Erythroblast (primary cell): ENCODE measurements at places on chromosomes 11 and 22.

GRCh38 chr11:17506942-17507341 is 30.3 kb upstream of the ABCC8 start:
- no peak for DNase-seq

- no peak for DNase-seq
Measured at GRCh38 chr22:46450931-46451561, 86.4 kb downstream of the CELSR1 start.

- DNase-seq: no peak
Measured at GRCh38 chr11:120717042-120717441, 205.5 kb downstream of the GRIK4 start.

GRCh38 chr11:78201096-78201818 is 12.5 kb downstream of the USP35 start:
- no peak for DNase-seq

DNA sequence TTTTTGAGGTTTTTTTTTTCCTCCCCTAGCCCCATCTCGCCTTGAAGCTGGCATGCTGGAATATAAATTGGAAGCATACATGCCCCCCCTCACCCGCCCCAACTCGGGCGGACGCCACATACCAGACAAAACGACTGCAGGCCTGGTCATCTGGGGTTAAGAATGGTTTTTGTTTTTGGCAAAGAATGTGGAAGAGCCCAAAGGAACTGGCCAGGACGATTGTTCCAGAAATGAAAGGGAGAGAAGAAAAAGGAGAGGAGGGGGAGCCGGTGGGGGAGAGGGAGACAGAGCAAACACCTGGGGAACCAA is 25.0 kb downstream of the MN1 start:
- no peak for DNase-seq

DNA sequence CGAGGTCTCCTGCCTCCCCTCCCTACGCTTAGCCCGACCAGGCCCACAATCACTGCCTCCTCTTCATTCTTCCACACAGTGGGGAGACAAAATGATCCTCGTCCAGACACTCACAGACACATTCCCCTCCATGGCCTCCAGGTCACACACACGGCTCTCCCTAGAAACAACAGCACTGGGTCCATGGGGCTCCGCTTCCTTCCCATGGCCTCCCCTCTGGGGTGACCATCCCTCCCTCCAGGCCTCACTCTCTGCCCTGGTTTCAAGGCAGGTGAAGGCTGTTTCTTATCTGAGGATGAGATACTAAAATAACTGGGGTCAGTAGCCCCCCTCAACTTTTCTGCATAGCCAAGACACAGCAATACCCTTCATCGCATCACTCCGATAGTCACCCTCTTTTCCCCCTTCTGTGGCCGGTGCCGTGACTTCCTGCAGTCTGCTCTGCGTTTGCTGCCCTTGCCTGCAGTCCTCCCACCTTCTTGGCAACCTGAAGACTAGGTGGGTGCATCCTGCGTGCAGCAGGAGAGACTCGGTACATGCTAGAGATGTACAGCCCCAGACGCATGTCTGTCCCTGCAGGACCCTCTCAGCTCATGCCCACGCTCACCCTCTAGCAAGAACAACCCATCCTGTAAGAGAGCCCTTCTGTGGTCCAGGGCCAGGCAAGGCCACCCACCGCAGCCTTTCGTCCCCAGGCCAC is 55.8 kb downstream of the CD6 start:
- no peak for DNase-seq

- DNase-seq: peak; percentile 88
Measured at GRCh38 chr11:3834664-3835461, 5.9 kb downstream of the RHOG start.

DNA sequence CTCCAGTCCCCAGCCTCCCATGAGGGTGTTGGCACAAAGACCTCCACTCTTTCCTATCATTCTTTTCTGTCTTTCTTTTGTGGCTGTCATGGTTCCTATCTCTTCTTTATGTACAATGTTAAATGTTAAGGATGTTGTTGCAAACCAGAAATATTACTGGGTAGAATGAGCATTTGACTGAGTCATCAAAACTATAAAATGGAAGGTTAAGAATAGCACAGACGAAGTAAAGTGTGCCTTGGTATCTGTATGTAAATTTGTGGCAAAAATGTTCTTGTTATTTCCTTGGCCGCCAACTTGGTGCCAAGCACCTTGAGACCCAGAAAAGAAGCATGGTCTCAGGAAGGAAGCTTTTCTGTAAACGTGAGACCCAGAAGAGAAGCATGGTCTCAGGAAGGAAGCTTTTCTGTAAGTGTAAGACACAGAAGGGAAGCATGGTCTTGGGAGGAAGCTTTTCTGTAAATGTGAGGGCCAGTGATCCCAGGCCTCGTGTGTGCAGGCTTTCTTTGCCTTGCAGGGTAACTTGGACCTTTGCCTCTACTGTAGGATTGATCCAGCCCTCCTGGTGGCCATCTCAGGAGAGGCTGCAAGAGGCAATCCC is 6.7 kb upstream of the PKP3 start:
- DNase-seq: no peak

DNA sequence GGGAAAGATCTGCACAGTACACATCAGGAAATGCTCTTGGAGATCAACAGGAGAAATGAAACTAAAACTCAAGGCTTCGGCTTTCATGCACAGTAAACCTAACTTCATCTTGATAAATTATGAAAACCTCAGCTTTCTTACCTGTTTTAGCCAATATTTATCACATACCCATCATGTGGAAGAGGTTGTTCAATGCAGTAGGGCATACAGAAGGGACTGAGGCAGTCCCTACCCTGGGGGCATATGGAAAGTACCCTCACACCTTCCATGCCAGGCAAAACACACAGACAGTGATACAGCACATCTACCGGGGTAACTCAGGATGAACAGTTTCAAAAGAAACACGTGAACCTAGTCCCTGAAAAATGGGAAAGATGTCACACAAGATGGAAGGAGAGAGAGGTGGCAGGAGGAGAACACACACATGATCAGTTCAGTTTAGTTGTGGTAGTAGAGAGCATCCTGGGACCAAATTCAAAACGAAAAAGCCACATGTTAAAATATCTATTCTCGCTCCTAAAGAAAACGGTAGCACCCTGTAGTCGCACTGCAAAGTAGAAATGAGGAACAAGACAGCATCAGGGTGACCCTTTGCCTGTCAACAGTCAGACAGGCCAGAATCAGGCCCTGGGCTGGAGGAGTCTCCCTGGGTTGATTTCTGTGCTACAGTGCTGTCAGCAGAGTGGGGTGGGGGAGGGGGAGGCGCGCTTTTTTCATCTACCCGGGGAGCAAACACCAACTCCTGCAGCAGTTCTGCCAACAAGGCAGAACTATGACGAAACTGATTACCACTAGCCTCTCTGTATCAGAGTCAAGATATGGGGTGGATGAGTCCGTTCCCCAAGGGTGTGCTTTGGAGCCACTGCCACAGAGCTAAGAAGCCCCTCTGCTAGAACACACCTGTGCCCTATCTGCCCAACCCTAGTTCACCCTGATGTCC is 1.3 kb downstream of the HIRA start:
- peak; percentile 93 for DNase-seq

DNA sequence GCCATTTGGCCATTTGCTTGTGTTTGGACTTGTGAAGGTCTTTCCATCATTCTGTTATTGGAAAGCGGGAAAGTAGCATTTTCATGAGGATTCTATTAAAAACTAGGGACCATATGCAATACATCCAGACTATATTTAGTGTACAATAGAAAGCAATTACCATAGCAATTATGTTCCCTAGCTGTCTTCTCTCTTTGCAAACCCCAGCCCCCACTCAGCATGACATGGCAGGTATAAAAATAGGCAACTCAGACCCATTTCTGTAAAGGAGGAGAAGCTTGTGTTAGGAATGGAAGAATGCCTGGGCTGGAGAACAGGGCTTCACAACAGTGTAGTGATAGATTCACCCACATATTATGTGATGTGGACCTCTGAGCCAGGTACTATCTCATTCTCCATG is 12.4 kb downstream of the OR51B6 start:
- DNase-seq: no peak

- DNase-seq: no peak
Measured at GRCh38 chr11:46741600-46742484, 22.8 kb downstream of the F2 start.

DNA sequence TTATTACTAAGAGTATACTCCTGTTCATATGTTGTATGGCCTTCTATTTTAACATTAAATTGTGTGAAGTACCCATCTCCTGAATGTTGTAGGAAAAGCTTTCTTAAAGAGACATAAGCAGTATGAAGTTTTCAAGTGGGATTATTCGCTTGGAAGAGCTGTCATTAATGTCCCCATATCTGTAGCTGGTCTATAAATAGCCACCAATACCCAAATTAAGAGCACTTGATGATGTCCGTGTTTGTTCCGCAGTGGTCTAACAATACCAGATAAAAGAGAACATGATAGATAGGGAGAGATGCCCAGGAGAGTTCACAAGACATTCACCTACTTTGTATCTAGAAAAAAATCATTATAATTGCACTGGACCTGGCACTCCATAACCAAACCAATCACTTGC is 527.6 kb downstream of the DLG2 start:
- no peak for DNase-seq

DNA sequence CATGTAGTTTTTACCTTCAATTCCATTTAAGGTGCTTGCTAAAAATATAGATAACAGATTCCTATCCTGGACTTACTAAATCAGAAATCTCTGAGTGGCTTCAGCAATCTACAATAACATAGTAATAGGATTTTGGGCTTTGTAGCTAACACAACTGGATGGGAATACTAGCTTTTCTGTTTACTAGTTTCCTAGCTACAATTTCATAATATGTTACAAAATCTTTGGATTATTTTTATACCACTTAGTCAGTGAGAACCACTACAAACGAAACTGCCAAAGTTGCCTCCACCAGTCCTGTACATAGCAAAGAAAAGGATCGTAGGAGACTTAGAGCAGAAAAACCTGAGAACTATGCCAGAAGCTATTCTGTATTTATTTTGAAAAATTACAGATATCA is 87.7 kb upstream of the ANO3 start:
- no peak for DNase-seq

DNA sequence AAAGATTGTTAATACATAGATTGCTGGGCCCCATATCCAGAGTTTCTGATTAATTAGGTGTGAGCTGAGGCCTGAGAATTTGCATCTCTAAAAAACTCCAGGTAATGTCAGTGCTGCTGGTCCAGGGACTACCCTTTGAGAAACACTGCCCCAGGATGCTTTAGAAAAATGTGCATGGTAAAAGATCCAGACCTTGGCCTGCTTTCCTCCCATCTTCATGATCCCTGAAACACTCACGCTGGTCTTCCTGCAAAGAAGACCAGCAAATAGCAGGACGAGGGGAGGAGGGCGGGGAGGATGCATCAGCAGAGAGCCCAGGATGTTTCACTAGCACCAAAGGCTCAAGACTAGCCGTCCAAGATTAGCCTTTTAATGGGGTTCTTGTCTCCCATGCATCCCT is at the start of gene OR8A1:
Gene OR8A1, plus strand, starts transcription at position 301 of the 400 bp plus-strand sequence. CDS start 123 bp downstream, outside the sequence.
- no peak for DNase-seq

DNA sequence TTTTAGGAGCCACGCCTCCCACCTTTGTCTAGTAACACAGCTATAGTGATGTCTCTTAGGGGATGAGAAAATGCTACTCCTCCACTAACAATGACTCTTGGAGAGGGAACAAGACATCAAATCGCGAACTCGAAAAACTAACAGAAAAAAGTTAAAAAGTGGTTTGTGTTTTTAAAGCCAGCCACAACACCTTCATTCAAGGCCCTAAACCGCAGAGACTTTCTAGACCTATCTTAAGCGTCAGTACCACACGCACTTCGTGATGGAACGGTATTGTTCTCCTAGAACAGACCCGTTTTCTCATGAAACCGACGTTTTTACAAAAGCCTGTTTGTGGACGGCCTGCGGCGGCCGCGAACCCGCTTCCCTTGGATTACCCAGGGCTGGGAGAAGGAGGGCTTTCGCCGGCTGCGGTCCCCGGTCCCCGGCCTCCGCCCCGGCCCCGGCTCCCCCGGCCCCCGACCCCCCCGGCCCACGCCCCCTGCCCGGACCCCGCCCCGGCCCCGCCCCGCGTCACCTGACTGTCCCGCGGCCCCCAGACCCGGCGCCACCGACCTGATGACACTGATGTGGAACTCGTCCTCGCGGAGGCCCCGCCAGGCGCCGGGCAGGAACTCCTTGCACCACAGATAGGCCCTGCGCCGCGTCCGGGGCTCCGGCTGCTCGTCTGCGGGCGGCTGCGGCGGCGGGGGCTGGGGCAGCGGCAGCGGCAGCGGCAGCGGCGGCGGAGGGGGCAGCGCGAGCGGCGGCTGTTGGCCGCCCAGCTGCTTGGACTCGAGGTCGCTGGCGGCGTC is 718 bp downstream of the CHKA start:
- peak; percentile 81 for DNase-seq

GRCh38 chr11:2574553-2575535 is 125.0 kb downstream of the KCNQ1OT1 start:
- no peak for DNase-seq
